ENCODE measurements at places on chromosomes 6 and 20. TPM values are rescaled to one million over a fixed set of nuclear protein-coding genes. Genes with fewer than 3 reads are reported as not detected.

- no peak for DNase-seq
Observed at GRCh38 chr6:132482581-132482980, 30.3 kb downstream of the STX7 start.

GRCh38 chr6:71138376-71138775, 150.2 kb upstream of the OGFRL1 start:
- no peak for DNase-seq

DNA sequence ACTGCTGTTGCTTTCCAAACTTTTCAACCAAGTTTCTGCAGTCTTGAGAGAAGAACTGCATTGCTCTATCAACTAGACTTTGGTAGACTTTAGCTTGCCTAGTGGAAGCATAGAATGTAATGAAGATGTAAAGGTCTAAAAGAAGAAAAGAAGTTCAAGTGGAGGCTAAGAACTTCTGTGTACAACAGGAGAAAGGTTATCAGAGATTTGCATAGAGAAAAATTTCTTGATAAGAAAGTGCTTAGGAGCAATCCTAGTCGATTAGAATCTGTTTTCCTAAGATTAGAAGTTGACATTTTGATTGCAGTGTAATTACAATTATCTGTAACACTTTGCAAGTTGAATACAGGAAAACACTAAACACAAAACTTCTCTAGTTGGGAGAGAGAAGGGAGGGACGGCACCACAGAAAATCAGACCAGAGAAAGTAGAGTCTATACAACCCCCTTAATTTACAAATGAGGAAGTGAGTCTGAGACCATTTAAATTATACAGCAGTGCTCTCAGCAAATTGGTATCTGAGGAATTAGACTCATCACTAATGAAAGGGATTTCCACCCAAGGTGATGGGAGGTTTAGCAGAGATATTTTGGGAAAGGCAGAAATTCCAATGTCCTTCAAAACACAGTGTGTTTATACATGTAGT, 194.3 kb upstream of the MARCKS start:
- no peak for DNase-seq

DNA sequence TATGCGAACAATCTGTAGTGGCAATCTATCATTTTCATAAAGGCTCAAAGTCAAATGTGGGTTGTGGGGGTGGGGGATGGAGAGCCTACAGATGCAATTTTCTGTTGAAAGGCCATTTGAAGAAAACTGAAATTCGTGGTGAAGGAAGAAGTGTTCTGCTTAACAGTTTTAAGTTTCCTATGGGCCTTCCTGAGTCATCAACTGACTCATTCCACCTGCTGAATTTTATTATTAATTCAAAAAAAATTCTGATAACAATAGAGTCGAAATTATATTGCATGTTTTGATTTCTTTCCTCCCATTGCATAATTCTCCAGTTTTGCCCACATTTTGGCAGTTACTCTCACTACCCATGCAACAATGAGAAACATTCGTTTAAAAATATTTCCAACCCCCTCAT, 622.3 kb upstream of the ARID1B start:
- no peak for DNase-seq

Gene WDR27
- total RNA-seq, result 39.0 TPM

Gene BPIFB4
- not detected for total RNA-seq

DNA sequence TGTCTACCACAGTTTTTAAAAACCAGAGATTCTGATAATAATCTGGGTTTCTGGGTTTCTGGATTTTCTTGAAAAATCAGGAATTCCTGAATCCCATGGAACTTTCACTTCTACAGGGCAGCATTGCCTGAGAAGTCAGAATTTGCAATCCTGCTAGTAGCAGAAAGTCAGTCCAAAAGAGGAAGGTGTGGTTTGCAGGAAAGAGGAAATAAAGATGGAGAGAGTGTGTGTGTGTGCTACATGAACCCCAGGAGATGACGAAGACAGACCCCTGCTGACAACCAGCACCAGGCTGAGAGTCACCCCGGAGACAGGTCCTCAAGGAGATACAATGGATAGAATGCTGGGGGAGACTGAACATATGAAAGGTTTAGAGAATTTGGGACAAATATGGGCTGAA, 44.9 kb downstream of the PRND start:
- DNase-seq, result no peak

Gene BRPF3
- total RNA-seq, result 37.8 TPM

Gene TCP11
- not detected for total RNA-seq

DNA sequence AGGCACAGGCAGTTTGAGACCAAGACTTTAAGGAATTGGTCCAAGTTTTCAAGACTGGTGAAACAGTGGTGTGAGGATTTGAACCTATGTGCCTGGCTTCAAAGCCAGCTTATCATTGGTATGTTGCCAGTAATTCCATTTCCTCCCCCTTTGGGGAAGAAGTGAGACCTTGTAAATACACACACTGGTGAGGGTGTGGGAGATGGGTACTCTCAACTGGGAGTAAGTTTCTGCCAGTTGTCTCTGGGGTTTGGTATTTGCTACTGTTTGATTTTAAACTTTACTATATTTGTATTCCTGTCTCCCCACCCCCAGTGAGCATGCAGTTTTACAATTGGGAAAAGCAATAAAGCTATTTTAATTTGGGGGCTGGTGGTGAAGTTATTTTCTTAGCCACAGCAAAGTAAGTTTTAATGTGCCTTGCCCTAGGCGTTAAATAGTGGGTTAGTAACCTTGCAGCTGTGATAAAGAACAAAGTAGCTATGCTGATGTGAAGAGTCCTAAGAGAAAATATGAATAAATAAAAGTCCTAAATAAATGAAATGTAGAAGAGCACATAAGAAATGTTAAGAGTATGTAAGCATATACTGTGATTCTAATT, 31.0 kb downstream of the SNX9 start:
- DNase-seq, result no peak

DNA sequence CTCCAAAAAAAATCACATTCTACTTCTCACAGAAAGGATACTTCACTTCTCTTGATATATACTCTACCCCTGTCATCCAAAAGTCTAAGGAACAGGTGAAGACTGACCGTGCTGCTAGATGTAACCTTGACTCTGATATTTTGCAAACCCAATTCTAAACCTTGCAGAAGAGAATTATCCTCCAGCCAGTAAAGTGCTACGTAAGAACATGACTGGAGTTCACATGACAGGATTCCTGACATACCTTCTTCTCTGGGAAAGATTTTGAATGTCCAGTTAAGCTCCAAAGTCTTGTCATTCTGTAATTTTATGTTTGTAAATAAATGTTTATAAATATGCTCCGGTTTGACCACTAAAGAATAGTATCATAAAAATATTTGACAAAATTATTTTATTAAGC, 35.8 kb downstream of the BTBD9 start:
- DNase-seq, result no peak

DNA sequence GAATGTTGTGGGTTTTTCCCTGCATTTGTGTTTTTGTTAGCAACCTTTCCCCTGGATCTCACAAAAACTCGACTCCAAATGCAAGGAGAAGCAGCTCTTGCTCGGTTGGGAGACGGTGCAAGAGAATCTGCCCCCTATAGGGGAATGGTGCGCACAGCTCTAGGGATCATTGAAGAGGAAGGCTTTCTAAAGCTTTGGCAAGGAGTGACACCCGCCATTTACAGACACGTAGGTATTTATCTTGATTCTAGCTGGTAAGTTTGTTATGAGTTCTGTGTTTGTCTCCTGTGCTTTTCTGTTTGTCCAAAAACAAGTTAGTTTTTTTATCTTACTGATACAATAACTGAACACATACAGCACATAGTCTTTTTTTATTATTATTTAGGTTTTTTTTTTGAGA, 3.0 kb downstream of the SLC25A27 start:
- no peak for DNase-seq

- peak; percentile 85 for DNase-seq
Observed at GRCh38 chr20:49608752-49609670, 41.1 kb upstream of the PTGIS start.

- DNase-seq, result no peak
Observed at GRCh38 chr6:63560801-63561287, 11.4 kb upstream of the LOC128125822 start.

- no peak for DNase-seq
Observed at GRCh38 chr6:10398446-10399218, 16.2 kb downstream of the TFAP2A start.

Gene MYCT1
- 23.5 TPM for total RNA-seq

DNA sequence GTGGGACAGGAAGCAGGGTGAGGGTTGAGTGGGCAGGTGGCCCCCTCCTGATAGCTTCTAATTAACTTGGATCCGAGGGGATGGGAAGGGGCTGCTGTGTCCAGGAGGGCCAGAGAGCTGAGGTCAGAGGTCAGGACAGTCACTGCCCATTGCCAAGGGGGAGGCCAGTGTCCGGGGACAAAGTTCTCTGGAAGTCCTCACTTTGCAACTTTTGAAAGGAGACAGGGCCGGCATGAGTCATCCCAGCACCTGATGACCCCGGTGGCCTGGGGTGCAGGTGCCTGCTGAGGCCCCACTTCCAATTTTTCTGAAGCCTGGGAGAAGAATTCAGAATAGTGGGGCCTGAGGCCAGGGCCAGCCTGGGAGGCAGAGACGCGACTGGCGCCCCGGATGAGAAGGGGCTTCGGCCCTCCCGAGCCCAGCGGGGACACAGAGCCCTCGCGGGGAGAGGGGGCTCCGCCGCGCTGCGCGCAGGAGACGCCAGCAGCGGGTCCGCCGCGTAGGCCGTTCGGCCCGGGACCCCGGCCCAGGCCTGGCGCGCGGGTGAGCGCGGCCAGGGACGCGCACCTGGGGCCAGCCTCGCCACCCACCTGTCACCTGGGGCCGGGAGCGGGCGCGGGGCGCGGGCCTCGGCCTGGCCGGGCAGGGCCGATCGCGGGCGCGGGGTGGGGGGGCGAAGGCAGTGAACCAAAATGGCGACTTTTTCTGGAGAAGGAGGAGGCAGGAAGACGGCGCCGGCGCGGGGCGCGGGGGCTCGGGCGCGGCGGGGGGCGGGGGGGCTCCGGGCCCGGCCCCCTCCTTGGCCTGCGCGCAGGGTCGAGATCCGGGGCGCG, 586 bp downstream of the ZNF512B start:
- DNase-seq, result peak; percentile 76

GRCh38 chr6:31880616-31881015, 1.8 kb upstream of the SLC44A4 start:
- no peak for DNase-seq

- DNase-seq, result no peak
Observed at GRCh38 chr6:107866606-107867301, 42.6 kb upstream of the SCML4 start.

- peak; percentile 21 for DNase-seq
Observed at GRCh38 chr20:51036226-51036625, 13.3 kb upstream of the KCNG1 start.

Gene PXMP4
- total RNA-seq, result 35.6 TPM

Measured in upper lobe of right lung (tissue), 1 donor.